ENCODE measurements at places on chromosomes 5 and 9. TPM values are rescaled to one million over a fixed set of nuclear protein-coding genes. Genes with fewer than 3 reads are reported as not detected.

DNA sequence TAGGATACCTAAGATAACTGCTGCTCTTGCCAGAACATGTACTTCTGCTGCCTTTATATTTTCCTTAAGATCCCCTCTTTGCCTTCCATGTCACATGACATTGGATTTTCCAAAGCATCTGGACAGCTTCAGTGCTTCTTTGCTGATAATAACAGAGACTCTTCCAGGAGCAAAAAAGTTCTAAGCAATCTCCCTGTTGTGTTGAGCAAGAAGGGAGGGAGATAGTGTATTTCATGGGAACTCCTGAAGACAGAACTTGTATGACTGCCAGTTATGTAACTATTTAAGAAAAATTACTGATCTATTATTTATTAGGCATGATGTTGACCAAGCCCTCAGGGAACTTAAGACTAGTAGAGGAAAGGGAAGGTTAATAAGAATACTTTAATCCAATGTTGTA, 454.7 kb downstream of the SPATA31D1 start:
- no peak for DNase-seq

GRCh38 chr9:129462360-129462759, 158.5 kb downstream of the C9orf50 start:
- no peak for DNase-seq

- DNase-seq: no peak
Measured at GRCh38 chr5:138676556-138677193, 76.5 kb upstream of the CTNNA1 start.

GRCh38 chr9:15618540-15619331, 65.9 kb downstream of the CCDC171 start:
- no peak for DNase-seq

- DNase-seq: peak; percentile 25
Measured at GRCh38 chr5:125310749-125311148, 564.3 kb upstream of the ZNF608 start.

DNA sequence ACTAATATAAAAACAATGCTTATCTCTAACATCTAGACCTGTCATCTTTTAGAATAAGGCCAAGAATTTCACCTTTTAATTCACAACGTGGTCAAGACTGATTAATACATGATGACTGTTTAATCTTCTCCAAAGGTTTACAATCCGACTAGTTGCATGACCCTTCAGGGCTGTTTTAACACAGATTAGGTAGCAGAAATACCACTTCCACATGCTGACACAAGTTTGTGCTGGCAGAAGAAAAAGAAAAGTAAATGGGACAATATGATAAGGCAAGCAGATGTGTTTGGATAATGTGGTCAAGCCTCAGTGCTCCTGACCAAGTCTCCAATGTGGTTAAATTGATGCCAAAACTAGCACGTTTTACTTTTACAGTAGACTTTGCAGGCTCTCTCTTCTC, 31.1 kb downstream of the SEMA6A start:
- no peak for DNase-seq

DNA sequence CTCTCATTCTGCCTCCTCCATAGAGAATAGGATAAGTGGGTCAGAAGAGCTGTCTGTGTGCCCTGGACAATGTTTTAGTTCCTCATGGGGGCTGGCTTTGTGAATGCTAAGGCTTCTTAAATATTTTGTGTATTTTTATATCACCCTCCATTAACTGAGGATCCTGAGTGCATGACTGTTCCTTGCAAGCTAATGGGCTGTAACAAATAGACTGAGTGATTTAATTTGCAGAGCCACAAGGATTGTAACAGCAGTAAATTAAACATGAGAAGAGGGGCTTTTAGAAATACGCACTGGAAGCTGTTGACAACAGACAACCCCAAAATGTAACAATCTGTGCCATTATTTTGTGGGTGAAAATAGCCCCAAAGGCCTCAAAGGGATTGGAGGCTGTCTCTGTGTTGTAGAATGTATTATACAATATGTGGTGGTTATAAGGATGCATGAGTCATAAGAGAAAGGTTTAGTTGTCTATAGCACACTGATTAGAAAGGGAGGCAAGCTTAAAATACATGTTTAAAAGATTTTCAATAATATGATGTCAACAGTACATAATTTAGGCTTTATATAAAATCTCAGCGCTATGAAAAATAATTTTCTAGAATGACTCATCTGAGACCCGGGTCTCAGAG, 152.7 kb upstream of the ACTBL2 start:
- DNase-seq: peak; percentile 37

DNA sequence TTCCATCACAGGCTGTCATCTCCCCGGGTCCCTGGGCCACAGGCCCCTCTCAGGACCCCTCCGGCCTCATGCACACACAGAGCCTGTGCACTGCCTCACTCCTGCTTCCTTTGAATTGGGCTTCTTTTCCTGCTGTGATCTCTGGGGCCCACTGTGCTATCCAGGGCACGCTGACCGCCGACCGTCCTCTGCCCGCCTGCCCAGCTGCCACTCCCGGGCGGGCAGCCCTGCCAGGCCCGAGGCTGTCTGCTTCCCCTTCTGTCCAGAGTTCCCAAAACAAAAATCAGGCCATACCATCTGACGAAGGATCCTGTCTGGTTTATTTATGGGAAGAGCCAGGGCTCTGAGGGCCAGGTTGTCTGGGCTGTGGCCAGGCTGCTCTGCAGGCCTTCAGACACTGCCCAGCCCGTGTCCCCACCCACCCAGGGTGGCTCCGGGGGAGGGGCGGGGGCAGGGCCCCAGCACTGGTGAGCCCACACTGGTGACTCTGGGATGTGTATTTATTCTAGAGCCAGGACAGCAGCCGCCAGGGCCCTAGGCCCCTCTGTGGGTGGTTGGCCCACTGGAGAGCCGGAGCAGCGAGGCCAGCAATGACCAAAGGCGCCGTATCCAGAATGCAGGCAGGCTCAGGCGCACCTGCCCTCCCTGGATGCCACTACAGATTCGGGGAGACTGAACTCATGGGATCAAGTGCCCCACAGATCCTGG, 57.0 kb downstream of the ADAMTS2 start:
- DNase-seq: no peak

GRCh38 chr9:15149450-15149849, 157.6 kb downstream of the TTC39B start:
- DNase-seq: no peak

GRCh38 chr5:30405821-30406220, 787.7 kb upstream of the CDH6 start:
- peak; percentile 30 for DNase-seq

- no peak for DNase-seq
Measured at GRCh38 chr5:161707382-161707781, 21.9 kb downstream of the GABRA6 start.

DNA sequence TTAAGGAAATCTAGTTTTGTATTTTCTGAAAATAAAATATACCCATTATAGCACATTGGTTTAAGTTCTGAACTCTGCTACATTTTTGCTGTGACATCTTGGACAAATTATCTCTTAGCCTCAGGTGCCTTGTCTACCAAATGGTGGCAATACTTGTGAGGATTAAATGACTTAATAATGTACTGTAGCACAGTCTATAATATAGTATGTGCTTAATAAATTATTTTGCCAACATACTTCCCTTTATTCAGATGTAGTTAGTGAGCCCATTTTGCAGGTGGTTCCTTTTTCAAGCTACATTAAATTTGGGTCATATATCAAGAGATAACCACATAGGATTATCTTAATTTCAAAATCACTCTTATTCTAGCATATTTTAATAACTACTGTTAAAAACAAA, 3.2 kb downstream of the ETF1 start:
- DNase-seq: no peak

DNA sequence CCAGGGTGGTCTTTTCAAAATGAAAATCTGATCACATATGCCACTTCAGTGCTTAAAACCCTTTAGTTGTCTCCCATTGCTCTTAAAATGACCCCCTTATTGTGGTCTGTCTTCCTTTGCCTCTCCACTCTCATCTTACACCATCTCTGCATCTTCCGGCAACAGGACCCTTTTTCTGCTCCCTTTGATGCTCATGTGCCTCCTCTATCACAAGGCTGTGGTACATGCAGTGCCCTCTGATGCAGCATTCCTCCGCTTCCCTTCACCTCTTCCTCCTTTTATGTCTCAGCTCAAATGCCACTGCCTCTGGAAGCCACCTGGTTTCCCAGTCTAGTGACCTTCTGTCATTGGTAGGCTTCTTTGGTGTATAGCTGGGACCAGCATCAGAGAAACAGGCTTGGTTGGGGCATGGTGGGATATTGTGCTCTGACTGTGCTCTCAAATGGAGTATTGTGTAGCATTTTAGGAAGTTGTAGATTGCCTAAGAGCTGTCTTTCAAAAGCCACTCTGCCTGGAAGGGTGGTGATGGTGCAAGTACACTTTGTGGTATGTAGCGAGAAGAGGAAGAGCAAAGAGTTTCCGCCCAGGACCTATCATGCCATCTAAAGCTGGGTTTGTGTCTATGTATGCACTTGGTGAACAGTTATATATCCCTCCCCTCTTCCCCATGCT, 28.1 kb downstream of the ARHGAP26 start:
- no peak for DNase-seq

DNA sequence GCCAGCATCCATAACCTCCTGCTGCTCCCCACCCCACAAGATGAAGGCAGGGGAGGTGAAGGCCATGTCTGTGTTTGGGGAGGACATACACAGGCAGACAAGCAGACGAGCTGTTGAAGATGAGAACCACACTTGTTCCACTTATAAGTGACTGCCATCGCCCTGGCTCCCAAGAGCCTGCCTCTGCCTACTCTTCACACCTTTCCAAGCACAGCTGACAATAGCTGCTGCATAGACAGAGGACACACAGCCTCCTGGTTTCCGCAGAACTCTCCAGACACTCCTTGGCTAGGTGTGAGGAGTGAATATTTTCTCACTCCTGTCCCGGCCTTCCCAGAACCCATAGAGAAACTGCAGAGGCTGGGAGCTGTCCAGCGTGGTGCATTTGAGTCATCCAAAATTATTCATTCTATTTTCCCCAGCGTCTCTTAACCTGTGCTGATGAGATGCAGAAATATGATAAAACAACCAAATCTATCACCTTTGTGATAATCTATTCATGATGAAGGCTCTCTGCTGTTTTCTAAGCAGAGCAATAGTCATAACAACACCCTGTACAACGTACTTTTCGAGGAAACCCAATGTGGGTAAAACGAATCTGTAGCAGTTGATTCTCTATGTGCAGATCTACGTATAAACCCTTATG, 24.7 kb downstream of the KLF9 start:
- DNase-seq: peak; percentile 49

DNA sequence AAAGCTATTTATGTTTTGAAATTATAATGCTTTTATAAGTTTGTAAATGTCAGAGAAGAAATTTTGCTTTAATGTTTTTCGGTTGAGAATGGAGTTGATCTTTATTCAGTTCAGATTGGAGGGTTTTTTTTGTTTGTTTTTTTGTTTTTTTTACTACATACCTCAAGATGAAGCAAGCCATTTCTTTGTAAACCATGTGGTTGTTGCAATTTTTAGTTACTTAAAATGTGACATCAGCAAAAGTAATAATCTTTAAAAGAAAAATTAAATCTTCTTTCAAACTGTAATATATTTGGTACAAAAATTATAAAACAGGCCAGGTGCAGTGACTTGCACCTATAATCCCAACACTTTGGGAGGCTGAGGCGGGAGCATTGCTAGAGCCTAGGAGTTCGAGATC, 102.6 kb downstream of the CDC42SE2 start:
- peak; percentile 19 for DNase-seq

The GOLM1 gene
- total RNA-seq: 54.8 TPM

The AJM1 gene
- total RNA-seq: 0.18 TPM

The CSF1R gene
- 0.36 TPM for total RNA-seq
